Stimulated activated CD4-positive, alpha-beta T cell treated with anti-CD3 and anti-CD28 coated beads, Interleukin-12 subunit alpha, Interleukin-12 subunit beta, amount 100 ng/mL, for 24 hours (primary cell): ENCODE measurements at places on chromosomes 3 and 15.

GRCh38 chr15:79410237-79410636 is 21.9 kb upstream of the MINAR1 start:
- no peak for DNase-seq

DNA sequence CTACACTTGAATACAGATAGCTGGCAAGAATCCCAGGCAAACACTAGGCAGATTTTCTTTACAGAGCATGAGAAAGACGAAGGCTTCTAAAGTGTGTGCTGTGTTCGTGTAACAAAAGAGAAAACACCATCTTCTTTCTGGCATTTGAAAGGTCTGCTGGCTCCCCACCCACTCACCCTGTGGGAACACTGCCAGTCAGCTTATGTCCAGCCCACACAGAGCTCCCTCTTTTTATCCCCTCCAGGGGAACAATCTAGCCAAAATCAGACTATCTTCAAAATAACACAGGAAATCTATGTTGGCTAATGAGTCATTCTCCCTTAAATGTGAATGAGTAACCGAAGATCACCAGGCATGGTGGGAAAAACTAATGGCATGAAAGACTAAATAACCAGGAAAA is 45.6 kb upstream of the PAQR5 start:
- no peak for DNase-seq

DNA sequence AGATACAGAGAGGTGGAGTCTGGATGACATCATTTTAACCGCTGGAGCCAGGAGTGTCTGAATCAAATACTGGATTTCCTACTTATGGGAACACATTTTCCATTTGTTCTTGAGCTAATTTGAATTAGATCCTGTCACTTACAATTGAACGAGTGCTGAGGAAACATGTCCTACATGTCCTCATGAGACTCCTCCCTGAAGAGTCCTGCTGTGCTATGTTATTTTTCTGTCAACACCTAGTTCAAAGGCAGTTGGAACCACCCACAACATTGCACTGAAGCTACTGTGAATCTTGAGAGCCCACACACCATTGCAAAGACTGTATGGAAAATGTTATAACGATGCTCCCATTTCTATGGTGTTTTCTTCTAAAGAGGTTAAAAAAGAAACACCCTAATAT is 123.5 kb upstream of the CRBN start:
- no peak for DNase-seq

DNA sequence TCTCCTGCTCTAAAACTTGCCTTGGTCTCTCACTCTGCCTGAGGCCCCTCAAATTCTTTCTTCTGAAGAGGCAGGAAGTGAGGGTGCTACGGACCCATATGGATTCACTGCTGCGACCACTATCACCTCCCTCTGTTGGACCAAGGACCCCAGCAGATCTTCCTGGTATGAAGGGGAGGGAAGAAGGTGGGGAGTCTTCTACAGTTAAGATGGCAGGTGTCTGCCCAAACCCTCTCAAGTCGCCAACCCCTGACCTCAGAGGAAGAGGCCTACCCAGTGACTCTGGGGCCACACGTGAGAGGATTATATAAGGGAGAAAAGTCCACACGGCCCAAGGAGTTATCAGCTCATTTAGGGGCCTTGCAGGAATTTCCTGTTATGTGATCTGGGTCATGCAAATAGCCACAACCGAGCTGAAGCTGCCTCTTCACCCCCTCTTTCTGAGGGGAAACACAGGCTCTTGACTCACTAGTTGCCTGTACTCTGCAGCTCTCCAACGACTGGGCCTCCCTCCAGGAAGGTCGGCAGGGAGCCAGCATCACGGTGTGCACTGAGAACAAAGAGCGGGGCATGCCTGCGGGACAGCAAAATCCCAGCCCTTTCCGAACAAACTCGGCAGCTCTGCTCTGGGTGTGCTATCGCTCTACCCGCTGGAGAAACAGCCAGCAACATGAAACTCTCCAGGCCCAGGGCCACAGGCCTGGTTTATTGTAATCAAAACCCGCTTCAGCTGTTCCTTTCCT is 116.0 kb downstream of the XXYLT1 start:
- no peak for DNase-seq

DNA sequence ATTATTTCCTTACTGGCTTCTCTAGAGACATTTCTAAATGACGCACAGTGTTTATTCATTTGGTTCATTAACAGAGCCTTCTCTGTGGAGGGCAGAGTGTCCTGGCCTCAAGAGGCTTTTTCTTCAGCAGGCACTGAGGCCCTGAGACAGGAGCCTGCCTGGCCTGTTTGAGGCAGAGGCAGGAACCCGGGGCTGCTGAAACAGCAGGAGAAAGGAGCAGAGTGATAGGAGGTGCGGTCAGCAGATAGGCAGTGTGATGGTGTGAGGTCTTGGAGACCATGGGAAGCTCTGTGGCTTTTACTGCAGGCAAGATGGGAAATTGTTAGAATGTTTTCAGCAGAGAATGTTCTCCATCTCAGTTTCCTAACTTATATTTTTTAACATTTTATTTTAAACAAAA is 358.2 kb downstream of the FEZF2 start:
- no peak for DNase-seq

- no peak for DNase-seq
Observed at GRCh38 chr3:105853801-105854432, 14.9 kb downstream of the CBLB start.

GRCh38 chr15:99717161-99718009 is 15.9 kb downstream of the LYSMD4 start:
- no peak for DNase-seq

DNA sequence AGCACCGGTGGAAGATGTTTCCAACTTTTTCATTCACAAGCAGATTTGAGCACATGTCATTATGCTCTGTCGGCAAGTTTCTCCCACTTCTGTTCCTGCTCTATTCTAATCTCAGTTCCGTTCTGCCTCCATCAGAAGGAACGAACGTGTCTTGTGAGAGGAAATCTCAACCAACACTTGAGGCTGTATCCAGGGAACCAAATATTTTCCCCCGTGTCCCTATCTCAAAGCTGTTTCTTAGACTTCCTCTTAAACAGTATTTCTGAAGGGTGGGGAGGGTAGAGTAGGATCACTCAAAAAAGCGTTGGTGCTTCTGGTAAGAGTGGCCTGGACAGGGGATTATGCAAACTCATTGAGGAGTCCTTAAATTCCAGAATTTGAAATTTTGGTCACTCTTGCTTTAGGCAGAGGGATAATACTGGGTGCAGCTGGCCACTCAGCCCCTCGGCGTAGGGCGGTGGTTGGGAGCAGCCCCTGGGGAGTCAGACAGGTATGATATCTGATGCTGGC is 54.9 kb downstream of the FRMD4B start:
- no peak for DNase-seq

DNA sequence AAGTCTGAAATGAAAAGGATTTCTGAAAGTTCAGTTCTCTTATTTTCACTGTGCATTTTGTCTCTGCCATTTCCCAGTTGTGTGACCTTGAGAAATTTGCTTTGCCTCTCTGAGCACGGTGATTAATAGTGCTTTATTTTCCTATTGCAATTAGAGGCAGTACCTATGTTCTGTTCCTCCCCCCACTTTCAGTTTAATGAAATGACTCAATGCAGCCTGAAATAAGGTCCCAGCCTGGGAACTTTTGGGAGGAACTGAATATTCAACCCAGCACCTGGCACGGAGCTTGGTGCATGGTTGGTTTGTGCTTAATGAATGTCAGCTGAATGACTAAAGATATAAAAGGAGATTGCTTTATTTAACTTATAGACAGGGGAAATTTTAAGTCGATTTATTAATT is 352.6 kb downstream of the PDCD6IP start:
- DNase-seq, result no peak

GRCh38 chr15:98160236-98160635 is 199.7 kb downstream of the ARRDC4 start:
- DNase-seq, result peak; percentile 4

DNA sequence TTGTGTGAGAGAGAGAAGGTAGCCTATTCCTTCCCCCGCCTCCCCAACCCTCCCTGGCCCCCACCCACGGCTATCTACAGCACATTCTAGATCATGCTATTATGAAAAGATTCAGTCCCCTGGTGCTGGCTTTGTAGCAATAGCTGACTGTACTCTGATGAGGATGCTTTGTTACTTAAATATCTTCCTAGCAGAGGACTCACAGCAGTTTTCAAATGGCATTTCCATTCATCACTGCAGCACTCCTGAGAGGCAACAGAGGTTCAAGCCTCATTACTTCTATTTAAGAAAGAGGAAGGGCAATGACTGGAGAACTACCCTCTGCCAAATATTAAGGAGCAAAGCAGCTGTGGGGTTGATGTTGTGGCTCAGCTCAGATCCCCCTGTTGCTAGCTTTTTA is 61.0 kb downstream of the LRRN1 start:
- no peak for DNase-seq

- no peak for DNase-seq
Observed at GRCh38 chr3:125511420-125512118, 8.4 kb downstream of the SNX4 start.

- no peak for DNase-seq
Observed at GRCh38 chr3:163476179-163476578, 1602.1 kb downstream of the SI start.

DNA sequence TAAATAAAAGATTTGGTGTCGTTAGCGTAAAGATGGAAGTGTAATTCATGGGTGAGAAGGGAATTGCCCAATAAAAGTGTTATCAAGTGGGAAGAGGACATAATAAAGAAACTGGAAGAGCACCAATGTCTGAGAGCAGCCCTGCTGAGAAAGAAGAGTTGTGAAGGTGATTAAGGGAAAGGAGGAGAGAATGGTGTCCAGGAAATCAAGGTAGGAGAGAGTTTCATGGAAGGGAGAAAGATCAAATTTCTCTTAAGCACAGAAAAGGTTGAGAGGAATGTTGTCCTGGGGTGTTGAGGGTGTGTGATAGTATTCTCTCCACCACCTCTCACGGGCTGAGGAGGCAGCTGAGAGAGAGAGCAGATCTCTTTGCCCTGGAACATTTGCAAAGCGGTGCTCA is 339.7 kb downstream of the SATB1 start:
- no peak for DNase-seq

GRCh38 chr3:32510075-32510724 is 7.5 kb upstream of the CMTM6 start:
- peak; percentile 44 for DNase-seq

GRCh38 chr3:126554560-126555525 is 3.9 kb downstream of the C3orf22 start:
- DNase-seq, result no peak

- DNase-seq, result no peak
Observed at GRCh38 chr3:23329471-23330105, 126.5 kb downstream of the UBE2E2 start.

GRCh38 chr3:42712344-42712648 is 9.7 kb upstream of the HHATL start:
- DNase-seq, result no peak

GRCh38 chr3:60303160-60303559 is 948.1 kb downstream of the FHIT start:
- no peak for DNase-seq

DNA sequence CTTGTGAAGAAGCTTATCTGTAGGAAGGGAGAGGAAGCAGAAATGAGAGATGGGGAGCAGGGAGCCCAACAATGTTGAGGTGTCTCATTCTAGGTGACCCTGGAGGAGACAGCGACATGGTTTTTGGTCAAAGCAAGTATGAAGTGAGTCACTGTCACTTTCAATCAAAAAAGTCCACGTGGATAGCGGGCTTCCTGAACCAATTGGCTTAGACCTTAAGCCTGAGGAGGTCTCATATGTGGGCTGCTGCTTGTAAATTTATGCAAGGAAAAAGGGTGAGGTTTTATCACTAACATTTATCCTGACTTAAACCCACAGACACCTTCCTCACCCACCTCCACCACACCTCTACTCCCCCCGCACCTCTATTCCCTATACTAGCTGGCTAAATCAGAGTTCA is 22.7 kb downstream of the CLDN11 start:
- DNase-seq, result no peak

DNA sequence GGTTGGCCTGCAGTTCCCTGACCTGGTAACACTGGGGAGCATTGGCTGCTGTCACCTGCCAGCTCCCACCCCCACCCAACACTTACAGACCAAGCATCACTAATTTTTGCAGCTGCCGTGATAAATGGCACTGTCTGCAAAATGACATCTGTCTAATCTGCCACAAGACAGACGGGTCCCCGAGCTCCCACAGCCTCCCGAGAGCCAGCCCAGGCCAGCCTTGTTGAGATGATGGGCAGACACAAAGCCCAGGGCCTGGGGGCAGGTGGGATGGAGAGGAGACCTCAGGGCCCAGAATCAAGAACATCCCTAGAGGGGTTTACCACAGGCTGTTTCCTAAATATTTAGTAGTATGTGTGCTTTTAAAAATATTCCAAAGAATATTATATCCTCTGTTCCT is 203.4 kb downstream of the TBC1D2B start:
- no peak for DNase-seq

DNA sequence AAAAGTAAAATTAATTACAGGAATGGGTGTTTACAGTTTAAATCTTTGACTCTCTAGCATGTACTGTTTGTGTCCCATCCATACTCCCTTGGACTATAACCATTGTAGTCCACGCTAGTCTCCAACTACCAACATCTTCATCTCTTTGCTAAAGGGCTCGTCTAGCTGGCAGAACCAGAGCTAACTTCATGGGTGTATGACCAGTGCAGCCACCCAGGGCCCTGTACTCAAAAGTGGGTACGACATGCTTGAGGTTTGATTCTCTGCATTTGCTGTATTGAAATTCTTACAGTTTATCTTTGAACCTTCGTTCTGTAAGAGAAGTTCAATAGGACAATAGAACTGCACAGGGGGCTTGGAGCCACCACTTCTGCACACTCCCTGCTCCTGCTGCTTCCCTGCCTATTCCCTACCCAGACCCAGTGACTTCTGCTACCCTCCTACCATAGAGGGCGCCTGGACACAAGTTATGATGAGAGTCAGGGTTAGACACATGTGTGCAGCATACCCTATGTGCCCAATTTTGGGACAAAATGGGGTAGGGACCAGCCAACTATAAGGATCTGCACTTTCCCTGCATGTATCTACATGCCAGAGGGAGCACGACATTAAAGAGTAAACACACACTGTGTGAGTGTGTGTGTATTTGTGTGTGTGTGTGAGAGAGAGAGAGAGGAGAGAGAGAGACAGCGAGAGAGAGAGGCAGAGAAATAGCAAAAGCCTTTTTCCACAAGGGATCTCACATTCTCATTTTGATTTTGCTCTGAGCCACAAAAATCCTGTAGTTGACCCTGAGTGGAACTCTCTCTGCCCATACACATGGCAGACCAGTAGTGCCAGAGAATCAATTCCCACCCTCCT is 59.0 kb upstream of the NECTIN3 start:
- DNase-seq, result no peak

DNA sequence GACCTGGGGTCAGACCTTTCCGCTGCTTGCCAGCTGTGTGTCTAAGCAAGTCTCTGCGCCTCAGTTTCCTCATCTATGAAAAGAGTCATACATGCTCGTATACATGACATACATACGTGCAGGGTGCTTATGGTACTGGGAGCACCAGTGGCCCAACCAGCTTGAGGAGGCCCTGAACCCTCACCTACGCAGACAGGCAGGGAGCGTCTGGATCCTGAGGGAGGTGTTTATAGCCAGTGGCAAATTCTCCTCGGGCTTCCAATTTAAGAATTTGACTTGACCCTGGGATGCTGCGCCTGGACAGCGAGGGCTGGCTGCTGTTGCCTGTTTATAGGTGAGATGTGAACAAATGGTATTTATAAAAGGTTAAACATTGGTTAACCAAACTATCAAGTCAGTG is 17.7 kb upstream of the FGD5 start:
- DNase-seq, result no peak
